ENCODE measurements at places on chromosomes 12 and 14.
A peak's percentile ranks its signal among the peaks of the same experiment; 100 is the strongest.

DNA sequence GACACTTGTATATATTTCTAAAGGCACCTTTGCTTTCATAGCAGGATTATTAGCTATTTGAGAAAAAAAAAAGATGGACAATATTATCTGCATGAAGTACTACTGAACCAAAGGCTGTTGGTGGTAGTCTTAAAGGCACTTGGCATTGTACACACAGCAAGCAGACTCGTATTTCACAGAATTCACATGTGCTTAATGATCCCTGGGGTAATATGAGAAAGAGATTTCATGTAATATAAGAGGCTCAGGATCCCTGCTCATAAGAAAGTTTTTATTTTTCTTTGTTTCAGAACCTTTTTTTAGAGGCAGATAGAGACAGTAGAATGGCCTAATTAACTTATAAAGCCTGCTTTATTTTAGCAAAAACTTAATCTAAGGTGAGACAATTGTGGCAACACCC, 59.5 kb downstream of the SYNE2 start:
- no peak for DNase-seq

GRCh38 chr12:89472508-89472907, 52.1 kb downstream of the GALNT4 start:
- DNase-seq, result no peak

- no peak for DNase-seq
Measured at GRCh38 chr12:91017511-91018263, 12.9 kb upstream of the EPYC start.

DNA sequence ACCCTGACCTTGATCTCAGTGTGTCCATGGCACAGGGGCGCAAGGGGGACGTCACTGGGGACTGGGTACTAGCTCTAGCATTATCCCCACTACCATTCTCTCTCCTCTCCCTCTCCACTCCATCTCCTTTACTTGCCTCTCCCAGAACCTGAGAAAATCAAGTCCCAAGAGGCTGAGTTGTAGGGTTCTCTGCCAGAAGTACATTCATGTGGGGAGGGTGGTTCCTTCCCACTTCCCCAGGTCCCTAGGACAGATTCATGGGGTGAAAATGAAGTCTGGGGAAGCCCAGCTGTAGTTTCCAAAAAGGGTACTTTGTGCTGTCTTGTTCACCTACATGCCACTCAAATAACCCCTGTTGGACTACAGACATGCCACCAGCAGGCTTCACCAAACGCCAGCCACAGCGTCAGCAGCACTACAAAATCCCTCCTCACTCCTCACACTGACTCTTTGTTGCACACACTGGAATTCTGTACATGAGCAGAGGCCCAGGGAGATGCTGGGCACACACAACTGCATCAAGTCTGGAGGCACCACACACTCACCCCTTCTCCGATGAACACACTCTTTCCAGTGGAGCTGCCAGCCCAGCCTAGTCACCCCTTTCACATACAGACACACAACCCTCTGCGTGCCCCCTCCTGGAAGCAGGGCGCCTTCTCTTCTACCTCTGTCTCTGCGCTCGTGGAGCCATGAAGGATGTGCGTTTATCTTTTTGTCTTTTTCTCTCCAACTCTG, 6.9 kb downstream of the RARG start:
- DNase-seq, result no peak

GRCh38 chr12:76152181-76152807, 67.8 kb upstream of the NAP1L1 start:
- no peak for DNase-seq

GRCh38 chr12:13451776-13452175, 255.2 kb downstream of the EMP1 start:
- no peak for DNase-seq

DNA sequence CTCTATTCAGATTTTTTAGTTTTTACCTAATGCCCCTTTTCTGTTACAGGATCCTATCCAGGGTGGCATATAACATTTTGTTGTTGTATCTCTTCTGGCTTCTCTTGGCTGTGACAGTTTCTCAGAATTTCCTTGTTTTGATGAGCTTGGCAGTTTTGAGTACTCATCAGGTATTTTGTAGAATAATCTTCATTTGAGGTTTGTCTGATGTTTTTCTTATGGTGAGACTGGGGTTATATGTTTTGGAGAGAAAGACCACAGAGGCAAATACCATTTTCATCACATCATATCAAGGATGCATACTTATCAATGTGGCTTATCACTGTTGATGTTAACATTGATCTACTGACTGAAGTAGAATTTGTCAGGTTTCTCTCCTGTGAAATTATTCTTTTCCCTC, 14.0 kb upstream of the LYZ start:
- no peak for DNase-seq

- DNase-seq, result peak; percentile 79
Measured at GRCh38 chr12:116376354-116377193, 99.1 kb upstream of the MED13L start.

DNA sequence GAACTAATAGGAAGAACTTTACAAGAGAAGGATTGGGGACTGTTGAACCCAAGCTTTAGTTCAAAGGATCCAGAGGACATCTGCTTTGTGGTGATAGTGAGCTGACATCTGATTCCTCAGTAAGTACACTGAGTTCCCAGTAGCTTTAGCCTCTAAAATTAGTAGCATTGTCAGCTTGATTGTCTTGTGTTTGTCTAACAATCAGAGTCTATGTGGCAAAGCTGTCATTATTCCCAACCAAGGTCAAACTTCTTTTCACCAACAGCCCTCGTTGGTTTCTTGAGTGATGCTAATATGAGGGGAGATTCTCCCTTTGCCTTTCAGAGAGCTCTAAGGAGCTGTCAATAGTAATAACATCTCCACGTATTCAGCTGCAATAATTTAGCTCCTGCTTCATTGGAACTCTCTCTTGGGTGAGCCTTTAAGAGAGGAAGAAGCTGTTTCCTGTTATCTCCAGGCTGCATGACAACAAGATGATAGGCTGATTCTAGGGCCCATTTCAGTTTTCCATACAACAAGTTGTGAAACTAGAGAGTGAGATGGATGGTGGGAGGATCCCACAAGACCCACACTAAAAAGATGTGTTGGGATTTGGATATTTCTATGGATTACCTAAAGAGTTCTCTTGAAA, 46.7 kb downstream of the TGFB3 start:
- no peak for DNase-seq

DNA sequence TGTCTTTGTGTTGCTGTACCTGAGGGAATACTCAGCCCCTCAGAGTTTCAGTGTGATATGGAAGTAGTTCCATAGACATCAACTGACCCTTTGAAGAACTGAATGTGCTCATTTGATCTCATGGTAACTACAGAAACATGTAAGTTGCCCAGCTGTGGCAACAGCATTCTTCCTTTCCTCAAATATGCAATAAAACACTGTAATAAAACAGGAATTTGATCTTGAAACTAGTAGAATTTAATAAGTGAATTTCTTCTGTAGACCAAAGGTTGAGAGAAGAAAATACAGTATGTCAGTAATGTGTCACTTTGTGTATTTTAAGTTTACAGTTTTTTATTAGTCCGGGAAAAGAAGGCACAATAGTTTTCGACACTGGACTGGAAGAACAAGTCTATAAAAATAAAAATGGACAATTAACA, 31.9 kb downstream of the KCTD10 start:
- no peak for DNase-seq

GRCh38 chr12:75455839-75456238, 24.7 kb upstream of the GLIPR1 start:
- no peak for DNase-seq

DNA sequence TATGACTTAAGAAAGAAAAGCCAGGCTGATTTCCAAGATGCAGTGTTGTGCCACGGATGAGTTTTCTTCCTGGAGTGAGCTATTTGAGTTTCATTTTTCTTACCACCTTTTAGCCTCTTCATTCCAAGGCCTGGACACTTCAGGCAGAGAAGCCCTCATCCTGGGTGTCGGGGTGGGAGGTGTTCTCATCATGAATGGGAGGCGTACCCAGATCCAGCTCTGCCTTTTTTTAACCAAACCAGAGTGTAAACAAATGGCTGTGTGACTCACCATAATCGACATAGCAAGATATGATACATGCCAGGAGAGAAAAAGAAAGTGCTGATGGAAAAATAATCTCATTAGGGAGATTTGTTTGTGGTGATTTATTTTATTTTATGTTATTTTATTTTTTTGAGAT, 79.9 kb downstream of the ARF6 start:
- peak; percentile 64 for DNase-seq

DNA sequence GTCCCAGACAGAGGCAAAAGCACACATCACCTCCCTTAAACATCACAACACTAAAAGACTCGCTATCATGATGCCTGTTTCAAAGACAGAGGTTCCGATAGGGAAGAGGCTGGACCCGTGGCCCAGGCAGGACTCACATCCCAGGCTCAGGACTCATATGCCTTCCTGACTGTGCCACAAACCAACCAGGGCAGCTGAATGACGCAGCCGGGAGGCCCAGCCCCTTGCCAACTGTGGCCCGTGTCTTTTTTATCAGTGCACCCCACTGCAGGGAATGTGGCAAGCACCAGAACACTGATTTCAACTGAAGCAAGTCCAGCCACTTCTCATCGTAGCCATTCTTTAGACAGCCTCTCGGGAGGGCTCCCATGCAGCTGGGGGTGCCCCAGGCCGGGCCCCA, 132.3 kb downstream of the KSR2 start:
- no peak for DNase-seq

- no peak for DNase-seq
Measured at GRCh38 chr14:77053046-77053841, 24.7 kb upstream of the IRF2BPL start.

DNA sequence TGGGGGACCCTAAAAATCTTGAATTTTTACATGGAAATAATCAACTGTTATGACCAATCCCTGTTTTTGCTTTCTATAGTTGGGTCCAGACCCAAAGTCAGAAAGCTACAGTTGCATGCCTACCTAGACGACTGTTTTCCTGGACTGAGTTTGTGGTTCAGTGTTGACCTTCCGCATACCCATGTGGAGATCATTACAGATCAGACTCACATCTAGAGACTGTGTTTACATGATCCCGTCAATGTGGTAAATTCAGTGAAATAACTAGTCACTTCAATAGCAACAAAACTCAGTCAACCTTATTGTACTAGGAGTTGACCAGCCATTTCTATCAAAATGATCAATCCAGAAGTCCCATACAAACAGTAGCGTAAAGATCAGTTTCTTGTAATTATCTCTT, 257.6 kb downstream of the EGLN3 start:
- no peak for DNase-seq

GRCh38 chr12:65818454-65819382, 5.6 kb upstream of the HMGA2 start:
- no peak for DNase-seq

DNA sequence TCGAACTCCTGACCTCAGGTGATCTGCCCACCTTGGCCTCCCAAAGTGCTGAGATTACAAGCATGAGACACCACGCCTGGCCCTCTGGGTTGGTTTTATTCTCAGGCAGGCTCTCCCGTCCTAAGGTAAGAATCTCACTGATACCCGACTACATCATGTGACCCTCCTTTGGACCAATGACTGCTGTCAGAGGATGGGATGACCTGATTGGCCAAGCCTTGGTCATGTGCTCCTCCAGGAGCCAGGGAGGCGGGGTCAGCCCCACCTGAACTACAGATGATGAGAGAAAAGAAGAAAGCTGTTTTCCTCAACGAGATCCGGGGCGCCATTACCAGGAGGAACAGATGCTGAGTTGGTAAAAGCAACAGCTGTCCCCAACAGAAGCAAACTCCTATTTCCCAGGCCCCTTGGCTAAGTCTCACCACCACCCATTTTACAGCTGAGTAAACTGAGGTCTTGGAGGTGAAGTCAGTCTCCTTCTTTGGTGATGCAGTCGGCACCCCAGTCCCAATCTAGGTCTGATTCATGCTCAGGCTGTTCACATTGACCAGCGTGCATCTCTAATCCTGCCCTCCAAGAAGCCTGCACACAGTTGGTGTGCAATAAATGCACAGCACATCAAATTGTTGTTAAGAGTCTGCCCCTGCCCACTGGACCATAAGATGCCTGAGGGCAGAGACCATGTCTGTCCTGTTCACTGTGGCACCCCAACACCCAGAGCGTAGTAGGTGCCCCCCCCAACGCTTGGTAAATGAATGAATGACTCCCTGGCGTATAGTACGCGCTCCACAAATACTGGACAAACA, 118.8 kb downstream of the SCARB1 start:
- DNase-seq, result no peak

- no peak for DNase-seq
Measured at GRCh38 chr12:25712169-25712568, 159.1 kb upstream of the LMNTD1 start.

DNA sequence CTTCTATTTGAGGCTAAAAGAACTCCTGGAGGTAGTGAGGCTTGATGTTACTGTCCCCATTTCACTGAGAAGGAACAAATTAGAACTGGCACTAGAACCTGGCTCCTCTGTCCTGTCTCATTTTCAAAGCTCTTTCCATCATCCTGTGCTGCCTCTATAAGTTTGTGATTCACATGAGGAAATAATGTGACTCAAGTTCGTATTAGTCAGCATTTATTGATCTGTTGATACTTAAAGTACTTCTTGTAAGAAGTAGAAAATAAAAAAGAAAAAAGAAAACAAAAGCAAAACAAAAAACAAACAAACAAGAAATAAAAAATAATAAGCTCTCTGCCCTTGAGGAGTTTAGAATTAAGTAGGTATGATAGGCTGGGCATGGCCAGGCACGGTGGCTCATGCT, 2.3 kb upstream of the ESPL1 start:
- DNase-seq, result no peak

DNA sequence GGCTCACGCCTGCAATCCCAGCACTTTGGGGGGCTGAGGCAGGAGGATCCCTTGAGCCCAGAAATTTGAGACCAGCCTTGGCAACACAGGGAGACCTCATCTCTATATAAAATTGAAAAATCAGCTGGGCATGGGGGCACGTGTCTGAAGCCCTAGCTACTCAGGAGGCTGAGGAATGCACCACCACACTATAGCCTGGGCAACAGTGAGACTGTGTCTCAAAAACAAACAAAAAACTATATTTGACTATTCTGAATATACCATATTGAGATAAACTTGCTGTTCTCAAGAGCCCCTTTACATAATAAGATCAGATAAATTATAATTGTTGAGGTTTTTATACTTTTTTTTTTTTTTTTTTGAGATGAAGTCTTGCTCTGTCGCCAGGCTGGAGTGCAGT, 44.9 kb upstream of the SRP54 start:
- DNase-seq, result no peak

GRCh38 chr14:33464254-33464962, 486.5 kb downstream of the EGLN3 start:
- DNase-seq, result no peak

All from NCI-H510A treated with DMSO at 0.1 percent for 48 hours (cell line).